ENCODE measurements at places on chromosomes 3 and 15.

- no peak for DNase-seq
Measured at GRCh38 chr3:54936561-54936960, 8.7 kb upstream of the LRTM1 start.

- DNase-seq, result no peak
Measured at GRCh38 chr3:56055546-56055945, 412.7 kb downstream of the ERC2 start.

GRCh38 chr3:65596571-65597225 lies 442.0 kb downstream of the MAGI1 start:
- DNase-seq, result no peak

GRCh38 chr3:124395584-124396338 lies 334.5 kb upstream of the UMPS start:
- DNase-seq, result no peak

- DNase-seq, result no peak
Measured at GRCh38 chr15:100973351-100974111, 54.4 kb downstream of the LRRK1 start.

- DNase-seq, result no peak
Measured at GRCh38 chr3:61628636-61629035, 67.3 kb downstream of the PTPRG start.

DNA sequence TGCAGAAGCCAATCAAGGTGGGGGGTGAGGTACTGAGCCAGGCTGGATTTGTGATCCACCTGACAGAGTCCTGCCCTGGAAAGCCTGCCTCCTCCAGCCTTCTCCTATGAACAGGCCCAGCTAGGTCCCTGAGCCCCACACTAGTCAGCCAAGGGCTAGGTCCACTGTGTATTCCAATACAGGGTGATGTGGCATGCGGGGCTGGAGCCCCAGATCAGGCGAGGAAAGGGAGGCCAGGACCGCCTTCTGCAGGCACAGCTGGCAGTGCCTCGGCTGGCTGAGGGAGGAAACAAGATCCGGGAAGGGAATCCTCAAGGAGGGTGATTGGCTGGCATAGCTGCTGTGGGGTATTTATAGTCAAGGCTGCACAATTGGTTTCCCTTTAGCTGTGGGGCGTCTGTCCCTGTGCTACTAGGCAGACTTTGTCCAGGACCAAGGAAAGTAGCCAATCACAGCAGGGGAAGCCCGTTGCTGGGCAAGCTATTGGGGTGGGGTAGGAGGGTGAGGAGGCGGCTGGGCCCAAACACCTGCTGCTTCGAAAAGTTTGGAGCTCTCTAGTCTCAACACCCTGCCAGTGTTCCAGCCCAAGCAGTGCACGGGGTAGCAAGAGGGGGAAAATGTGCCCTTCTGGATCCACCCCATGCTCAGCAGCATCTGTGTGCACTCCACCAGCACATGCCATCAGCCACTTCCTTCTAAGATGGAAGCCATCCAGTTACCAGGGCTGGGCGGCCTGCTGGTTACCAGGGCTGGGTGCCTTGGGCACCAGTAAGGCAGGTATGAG lies 5.9 kb downstream of the KY start:
- DNase-seq, result no peak

DNA sequence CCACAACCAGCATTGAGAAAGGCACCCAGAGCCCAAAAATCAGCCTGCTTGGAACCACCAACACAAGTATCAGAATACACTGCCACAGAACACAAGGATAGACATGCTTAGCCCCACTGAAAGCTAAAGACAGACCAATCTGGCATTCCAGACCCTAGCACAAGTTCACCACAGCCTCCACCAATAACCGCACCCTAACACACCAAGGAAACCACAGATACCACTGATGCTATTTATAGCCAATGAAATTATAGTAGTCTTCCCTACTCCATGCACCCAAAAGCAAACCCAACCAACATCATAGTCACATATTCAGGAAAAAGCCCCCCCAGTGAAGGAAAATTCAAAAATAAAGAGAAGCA lies 83.9 kb upstream of the STT3B start:
- DNase-seq, result no peak

- no peak for DNase-seq
Measured at GRCh38 chr3:25894101-25894500, 104.2 kb downstream of the OXSM start.

DNA sequence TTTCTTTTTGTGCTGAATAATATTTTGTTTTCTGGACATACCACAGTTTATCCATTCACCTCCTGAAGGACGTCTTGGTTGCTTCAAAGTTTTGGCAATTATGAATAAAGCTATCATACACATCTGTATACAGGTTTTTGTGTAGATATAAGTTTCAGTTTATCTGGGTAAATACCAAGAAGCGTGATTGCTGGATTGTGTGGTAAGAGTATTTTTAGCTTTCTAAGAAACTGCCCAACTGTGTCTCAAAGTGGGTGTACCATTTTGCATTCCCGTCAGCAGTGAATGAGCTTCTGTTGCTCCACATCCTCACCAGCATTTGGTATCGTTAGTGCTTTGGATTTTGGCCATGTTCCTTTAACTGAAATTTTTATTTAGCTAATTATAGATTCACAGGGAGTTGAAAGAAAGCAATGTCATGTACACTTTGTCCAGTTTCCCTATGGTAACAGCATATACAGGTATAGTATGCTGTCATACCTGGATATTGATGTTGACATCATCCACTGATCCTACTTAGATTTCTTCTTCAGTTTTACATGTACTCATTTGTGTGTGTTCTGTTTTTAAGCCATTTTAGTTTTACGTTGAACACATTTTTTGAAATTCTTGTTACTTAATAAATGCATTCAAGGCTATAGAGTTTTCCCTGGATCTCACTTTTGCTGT lies 11.9 kb downstream of the ARID3B start:
- DNase-seq, result no peak

DNA sequence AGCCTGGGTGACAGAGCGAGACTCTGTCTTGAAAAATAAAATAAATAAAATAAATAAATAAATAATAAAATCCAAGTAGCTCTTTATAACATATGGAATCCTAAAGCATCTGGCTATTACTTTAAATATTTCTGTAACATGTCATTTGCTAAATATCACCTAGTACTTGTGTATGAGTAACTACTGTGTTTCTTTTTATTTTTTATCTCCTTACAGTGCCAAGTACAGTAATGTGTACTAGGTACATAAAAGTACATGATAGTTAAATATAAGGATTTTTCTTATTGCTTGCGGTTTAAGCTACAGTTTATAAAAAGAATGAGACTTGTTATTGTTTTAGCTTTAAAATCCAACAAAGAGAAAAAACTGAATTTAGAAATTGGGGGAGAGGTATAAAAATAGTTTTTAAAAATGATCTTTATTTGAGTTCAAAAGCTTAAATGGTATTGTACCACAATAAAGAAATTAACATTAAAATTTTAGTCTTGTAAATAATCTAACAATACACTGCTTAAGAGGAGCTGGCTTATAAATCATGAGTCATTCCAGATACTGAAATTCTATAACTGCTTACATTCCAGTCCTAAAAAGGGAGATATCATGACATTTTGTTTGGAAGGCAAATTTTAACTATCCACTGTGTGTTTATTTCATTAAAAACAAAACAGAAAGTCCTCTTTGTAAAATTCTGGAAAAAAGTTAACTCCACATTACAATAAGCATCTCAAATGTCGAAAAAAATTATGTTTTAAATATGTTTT lies 73.1 kb downstream of the FGF7 start:
- DNase-seq, result no peak

DNA sequence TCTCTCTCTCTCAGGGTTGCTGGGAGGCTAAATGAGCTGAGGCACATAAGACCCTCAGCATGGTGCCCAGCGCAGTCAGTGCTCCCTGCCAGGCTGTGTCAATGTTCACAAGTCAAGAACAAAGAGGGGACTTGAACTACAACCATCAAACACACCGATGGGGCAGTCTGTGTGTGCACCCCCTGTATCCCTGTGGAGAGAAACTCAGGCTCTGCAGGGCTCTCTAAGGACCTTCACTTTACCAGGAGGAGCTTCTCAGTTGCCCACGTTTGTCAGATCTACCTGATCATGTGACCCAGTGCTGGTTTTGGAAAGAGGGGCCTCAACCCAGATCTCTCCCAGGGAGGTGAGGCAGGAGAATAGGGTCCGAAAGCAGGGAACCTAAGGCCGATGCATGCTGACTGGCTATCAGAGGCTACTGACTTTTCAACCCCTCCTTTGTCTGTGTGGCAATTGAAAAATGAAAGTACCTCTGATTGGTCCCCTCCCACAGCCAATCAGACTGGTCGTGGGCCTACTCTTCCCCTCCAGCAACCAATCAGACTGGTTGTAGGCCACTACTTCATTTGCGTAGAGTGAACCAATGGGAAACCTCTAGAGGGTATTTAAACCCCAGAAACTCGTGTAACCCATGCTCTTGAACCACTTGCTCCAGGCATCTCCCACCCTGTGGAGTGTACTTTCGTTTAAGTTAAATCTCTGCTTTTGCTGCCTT lies 34.0 kb downstream of the RHCG start:
- DNase-seq, result no peak

GRCh38 chr15:60614862-60615771 lies 136.2 kb upstream of the ICE2 start:
- DNase-seq, result no peak

DNA sequence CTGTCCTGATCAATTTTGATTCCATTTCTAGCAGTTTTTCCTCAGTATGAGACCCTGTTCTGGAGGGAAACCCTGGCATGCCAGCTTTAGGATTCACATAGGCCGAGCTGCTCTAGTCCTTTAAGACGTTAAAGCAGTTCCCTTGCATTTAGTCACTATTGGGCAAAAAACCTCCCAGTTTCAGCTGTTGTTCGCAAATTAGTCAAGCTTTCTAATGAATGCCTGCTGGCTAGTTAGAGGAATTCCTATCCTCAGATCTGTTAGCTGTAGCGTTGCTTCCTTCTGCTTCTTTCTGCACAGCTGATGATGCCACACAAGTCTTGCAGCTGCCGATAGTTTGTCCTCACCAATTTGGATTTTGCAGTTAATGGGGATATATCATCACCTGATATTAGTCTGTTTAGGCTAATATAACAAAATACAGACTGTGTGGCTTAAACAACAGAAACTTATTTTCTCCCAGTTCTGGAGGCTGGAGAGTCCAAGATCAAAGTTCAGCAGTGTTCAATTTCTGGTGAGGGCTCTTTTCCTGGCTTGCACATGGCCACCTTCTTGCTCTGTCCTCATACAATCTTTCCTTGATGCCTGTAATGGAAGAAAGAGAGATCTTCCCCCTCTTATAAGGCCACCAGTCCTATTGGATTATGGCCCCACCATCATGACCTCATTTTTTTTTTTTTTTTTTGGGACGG lies 7.5 kb upstream of the UBL7 start:
- no peak for DNase-seq

- no peak for DNase-seq
Measured at GRCh38 chr3:50516440-50516871, 13.0 kb upstream of the CACNA2D2 start.

DNA sequence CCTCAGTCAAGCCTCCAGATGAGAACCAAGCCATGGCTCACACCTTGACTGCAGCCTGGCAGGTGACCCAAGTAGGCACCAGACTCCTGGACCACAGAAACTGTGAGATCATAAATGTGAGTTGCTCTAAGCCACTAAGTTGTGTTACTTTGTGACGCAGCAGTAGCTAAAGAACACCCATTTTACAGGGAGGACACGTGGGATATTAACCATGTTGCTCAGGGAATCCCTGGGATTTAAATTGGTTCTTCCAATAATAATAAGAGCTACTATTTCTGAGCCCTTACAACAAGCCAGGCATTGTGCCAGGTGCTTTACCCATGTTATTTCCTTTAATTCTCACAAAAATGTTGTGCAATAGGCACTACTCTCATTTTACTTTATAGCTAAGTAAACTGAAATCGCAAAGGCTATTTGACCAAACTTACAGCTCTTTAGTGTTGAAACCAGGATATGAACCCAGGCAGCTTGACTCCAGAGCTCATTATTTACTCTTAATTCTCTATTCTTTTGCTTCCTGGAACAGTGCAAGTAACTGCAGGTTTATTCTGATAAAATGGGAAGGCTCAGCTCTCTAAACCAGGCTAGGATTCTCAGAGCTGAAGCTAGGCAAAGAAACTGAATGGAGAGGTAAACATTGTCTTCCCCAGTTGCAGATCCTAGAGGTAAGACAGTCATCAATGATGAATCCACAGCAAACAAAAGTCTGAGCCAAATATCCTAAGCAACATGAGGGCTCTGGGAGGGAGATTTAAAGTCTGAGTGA lies 294.4 kb downstream of the KBTBD8 start:
- DNase-seq, result no peak

GRCh38 chr3:139916271-139916670 lies 18.7 kb upstream of the CLSTN2 start:
- no peak for DNase-seq

DNA sequence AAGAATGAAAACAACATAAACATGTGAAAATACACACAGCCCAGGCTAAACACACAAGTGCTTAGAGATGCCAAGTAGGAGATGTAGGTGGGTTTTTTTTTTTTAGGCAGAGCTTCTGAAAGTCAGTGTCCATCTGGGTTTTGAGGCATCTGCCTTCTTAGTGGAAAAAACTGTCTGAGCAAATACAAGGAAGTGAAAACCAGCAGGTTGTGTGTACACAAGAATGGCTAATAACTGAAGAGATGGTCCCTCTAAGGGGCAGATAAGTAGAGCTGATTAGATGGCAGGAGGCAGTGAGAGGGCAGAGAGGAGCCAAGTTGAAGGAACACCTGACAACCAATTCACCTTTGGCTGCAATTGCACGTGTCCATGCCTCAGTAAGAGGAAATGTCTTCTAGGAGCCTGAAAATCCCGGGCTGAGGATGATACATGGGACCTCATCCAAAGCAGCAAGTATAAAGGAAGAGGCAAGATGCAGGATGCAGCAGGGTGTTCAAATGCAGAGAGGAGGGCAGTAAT lies 34.9 kb downstream of the CYP19A1 start:
- DNase-seq, result no peak

- peak; percentile 1 for DNase-seq
Measured at GRCh38 chr3:11944052-11944673, 60.0 kb upstream of the SYN2 start.

GRCh38 chr3:178707311-178708031 lies 171.2 kb downstream of the KCNMB2 start:
- DNase-seq, result no peak

DNA sequence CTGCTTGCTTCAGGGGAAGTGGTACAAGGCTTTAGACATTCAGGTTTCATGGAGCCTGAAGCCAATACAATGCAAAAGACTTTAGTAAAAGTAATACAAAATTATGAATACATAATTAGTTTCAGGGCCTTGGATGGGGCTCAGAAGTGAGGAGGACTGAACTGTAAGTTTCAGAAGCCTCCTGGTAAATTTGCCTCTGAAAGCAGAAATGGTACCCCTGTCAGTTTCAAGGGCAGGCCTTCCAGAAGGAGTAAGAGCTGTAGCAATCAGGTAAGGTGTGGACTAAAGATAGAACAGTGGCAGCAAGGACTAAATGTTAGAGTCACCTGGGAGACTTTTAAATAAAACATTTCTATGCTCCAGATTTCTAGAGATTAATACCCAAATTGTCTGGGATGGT lies 402.5 kb upstream of the GOLIM4 start:
- DNase-seq, result no peak

All from kidney capillary endothelial cell (primary cell).